Fibroblast of skin of scalp (primary cell): ENCODE measurements at places on chromosomes 11 and 22.

GRCh38 chr22:31173386-31174145, 13.6 kb downstream of the RNF185 start:
- peak; percentile 85 for DNase-seq

DNA sequence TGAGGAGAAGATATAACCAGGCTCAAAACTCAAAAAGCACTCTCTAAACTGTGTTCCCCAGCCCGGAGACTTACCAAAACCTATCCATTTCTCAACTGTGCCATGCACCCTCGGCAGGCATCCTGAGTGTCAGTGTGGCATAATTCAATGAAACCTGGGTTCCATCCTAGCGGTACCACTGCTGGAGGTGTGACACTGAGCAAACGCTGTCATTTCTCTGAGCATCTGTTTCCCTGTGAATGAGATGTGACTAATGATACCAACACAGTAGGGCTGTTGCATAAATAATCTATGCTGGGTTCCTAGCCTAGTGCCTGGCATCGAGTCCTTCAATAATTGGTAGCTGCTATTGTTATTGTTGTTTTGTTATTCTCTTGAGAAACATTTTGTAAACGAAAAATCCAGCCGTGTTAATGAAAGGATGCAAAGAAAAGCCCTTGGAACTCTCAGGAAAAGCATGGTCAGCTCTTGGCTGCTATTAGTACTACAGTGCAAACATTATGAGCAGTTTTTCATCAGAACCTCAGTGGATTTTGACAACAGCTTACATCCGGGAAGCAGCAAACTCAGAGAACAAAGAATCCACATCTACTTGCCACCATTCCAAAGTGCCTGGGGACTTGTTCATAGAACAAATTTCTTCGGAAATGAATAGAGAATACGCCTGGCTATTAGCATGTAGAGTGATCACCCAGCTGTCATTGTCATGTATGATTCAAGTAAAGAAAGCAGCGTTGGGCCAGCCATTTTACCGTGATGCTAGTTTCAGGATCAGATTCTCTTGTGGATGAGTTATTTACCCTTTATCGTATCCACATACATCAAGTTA, 53.7 kb downstream of the TECTA start:
- no peak for DNase-seq

DNA sequence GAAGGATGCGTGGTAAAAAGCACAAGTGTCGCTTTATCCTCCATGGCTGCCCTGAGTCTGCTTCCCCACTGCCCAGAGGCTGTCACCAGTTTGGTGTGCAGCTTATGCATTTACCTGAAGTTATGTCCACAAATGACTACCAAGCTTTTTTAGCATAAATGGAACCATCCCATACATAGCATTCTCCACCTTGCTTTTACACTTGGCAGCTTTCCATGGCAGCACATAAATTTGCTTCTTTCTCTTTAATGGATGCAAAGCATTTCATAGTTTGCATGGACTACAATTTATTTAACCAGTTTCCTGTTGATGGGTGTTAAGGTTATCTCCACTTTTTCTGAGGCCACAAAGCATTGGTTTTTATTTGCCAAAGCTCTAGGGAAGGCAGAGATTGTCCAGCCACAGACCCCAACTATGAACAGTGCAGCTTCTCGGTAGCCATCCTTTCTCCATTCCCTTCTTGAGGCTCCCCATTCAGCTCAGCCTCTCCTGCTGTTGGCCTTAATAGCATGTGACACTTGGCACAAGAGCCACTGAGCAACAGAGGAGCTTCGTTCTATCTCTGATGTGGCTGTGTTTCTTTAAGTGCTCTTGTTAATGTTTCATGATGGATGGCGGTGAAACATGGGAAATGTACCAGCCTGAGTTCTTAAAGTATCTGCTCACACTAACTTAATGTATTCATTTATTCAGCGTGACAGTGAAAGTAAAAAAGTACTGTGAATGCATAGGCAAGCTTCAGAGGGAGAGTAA, 59.8 kb upstream of the NAV2 start:
- no peak for DNase-seq

- no peak for DNase-seq
These were observed 65.6 kb upstream of the OR5AK2 start for GRCh38 chr11:56923116-56923515.

GRCh38 chr11:111107501-111107900, 138.0 kb upstream of the POU2AF2 start:
- DNase-seq = no peak

DNA sequence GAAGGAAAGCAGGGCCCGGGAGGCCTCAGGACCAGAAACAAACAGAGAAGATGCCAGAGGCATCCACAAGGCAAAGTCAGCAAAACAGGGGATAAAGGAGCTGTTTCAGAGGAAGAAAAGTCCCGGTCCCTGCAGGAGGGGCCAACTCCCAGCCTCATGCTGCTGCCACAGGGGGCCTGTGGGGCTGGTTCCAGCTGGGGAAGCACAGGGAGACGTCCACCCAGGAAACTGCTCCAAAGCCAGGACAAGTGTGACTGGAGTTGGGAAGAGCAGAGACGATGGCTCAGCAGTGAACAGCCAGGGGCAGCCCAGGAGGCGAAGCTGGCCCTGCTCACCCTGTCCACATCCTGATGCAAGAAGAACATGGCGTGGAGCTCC, 454.4 kb downstream of the BRD1 start:
- no peak for DNase-seq
